ENCODE measurements at places on chromosomes 3 and 15.

DNA sequence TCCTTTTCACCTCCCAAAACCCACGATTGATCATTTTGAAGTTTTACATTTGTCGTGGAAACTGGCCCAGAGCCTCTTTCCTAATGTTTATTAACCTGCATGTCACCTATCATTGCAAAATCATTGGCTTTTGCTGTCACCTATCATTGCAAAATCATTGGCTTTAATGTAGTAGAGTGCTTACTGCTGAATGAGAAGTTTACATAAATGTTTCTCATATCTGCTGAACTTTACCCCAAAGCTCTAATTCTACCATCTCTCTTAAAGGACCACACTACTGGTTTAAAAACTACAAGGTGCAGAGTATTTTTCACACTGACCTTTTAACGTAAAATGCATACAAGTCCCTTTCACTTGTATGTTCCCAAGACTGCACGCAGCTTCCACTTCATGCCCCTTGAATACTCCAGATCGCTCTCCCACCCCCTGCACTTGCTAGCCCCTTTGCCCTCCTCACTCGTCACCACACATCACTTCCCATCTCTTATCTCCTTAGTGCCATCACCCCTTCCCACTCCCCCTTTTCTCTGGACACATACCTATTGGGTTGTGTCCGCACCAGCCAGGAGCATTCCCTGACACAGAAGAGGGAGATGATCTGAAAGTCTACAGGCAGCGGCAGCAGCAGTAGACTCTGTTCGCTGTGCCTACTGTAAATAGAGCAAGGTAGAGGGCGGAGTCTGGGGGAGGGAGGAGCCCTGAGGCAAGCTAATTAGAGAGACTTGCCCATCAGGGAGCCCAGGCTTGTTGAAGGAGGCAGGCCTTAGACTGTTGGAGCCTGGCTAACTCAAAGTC, 30.2 kb upstream of the ATOSA start:
- DNase-seq: peak; percentile 30

GRCh38 chr15:58705105-58705504, 44.4 kb downstream of the ADAM10 start:
- no peak for DNase-seq

DNA sequence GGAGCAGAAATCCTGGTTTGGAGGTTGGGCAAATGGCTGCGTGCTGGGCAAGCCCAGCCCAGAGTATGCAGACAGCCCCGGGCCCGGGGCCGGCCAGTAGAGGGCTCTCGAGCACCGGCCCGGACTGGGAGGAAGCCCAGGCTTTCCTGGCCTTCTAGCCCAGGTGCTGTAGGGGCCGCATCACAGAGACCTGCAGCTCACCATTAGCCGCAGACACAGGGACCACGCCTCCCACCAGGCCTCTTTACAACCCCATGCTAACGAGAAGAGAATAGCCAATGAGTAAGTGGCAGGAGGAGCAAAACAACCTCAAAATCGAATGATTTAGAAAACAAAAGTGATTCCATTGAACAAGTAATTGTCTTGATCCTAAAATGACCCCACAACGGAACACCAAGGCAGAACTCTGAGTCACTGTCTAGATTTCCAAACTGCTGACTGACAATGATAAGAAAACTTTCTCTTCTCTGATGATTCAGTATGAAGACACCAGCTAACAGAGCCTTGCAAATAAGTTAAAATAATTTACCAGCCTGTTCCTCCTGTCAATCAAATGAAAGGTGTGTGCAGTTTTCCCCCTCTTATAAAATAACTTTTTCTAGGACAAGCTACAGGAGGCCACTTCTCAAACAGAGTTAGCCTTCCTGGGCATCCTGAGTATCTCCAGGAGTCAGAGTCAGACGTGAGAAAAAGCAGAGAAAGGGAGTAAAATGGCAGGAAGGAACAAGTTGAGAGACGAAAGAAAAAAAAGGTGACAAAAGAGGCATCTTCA, 102.2 kb downstream of the DGKG start:
- DNase-seq: peak; percentile 88

DNA sequence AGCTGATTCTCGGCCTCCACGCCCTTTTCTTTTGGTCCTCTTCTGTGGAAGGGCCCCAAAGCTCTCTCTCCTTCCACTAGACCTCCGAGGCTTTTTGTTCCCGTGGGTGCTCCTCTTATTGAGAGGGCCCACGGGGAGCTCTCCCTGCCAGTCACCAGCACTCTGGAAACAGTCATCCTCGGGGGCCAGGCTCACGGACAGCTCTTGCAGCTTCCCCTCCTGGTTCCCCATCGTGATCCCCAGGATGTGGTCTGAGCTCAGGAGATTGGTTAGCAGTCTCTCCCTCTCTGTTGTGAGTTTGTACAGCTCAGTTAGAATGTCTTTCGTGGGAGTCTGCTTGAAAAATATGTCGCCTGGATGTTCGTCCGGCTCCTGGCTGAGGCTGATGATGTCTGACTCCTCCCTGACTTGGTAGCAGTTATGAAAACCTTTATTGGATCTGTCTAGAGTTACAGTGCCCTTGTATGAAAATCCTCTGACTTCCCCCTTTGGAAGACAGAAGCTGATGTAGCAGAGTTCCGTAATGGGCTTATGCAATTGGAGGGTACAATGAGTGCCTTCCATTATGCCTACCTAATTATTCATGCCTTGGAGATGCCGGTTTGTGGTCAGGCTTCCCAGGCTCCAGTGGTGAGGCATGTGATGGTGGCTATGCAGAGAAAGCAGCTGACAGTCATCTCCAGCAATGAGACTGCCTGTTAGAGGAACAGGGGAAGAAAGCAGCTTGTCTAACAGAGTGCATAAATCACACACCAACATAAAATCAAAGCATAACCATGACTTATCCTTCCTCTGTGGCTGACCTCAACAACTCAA, 40.0 kb downstream of the FMN1 start:
- no peak for DNase-seq

- DNase-seq: no peak
Measured at GRCh38 chr15:95620934-95621579, 709.4 kb upstream of the NR2F2 start.

DNA sequence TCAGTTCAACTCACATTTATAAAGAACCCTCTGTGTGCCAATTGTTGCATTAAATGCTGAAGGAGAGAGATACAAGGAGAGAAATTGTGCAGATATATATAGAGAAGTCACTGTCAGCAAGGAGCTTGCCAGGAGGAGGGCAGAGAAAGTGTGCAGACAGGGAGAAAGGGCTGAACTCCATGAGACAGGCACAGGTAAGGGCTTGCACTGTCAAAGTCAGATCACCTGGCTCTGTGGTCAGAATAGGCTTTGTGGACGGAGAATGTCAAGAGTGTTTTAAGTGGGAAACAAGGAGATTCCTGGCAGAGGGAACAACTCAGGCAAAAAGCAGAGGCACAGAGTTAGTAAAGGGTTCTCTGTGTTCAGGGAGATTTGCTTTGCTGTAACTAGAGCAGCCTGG, 303.0 kb upstream of the TPRG1 start:
- no peak for DNase-seq

DNA sequence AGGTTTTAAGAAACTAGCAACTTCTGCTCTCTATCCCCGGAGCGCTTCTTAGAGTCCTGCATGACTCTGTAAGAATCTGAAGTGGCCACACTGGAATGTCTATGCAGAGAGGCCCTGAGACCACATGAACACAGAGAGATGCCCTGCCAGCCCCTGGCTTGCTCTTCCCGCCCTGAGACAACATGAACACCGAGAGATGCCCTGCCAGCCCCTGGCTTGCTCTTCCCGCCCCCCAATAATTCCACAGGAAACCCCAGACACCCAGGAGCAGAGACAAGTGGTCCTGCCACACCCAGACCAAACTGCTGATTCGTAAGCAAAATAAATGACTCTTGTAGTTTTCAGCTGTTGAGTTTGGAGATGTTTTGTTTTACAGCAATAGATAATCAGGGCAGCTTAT, 166.1 kb downstream of the OSBPL10 start:
- no peak for DNase-seq

GRCh38 chr3:134598763-134599545, 51.9 kb downstream of the KY start:
- no peak for DNase-seq

DNA sequence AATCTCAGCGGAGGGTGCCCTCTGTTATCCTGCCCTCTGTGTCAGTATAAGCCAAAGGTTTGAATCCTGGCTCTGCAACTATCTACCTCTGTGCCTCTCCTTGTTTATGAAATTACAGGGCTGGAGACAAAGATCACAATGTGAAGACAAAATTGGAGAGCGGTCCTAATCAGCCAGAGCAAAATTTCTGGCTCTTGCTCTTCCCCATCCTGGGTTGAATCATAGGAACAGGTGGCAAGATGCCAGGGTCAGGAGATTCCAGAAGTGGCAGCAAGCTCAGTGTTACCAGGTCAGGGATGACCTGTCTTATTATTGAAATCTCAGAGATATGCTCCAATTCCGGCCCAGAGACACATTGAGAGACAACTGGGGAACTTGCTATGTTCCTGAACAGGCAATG, 2.3 kb upstream of the CCR2 start:
- no peak for DNase-seq

DNA sequence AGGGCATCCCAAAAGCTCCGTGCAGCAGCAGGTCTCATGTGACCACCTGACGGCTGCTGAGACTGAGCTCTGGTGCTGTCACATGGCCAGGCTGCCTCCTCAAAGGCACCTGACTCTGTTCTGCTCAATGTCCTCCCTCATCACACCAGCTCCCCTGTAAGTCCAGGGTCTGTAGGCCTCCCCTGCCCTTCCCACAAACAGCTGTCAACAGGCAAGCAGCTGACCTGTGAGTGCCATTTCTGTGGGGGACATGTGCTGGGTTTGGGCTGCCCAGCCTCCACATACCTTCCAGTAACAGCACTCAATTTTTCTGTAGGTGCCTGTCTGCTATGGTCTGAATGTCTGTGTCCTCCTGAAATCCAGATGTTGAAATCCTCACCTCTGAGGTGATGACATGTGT, 11.2 kb downstream of the NUP210 start:
- DNase-seq: no peak

GRCh38 chr15:86229936-86230335, 150.3 kb downstream of the AGBL1 start:
- DNase-seq: no peak

GRCh38 chr3:169790687-169791429, 17.7 kb downstream of the MYNN start:
- DNase-seq: no peak

DNA sequence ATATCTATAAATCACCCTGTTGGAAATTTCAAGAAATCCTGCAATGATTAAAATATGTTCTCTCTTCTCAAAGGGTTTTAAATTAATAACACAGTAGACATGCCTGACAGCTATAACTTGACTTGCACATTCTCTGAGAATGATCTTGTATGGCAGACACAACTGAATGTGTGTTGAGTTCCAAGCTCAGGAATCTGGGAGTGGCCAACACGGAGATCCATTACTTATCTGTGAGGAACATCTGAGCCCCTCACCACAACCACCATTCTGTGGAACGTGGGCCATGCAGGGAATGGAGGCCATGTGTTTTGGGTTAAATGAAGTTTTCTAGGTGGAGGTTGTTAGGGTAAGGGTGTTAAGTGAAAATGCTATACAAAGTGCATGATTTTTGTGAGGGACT, 105.3 kb upstream of the CHMP2B start:
- no peak for DNase-seq

GRCh38 chr15:88710027-88710715, 71.4 kb downstream of the ISG20 start:
- no peak for DNase-seq

DNA sequence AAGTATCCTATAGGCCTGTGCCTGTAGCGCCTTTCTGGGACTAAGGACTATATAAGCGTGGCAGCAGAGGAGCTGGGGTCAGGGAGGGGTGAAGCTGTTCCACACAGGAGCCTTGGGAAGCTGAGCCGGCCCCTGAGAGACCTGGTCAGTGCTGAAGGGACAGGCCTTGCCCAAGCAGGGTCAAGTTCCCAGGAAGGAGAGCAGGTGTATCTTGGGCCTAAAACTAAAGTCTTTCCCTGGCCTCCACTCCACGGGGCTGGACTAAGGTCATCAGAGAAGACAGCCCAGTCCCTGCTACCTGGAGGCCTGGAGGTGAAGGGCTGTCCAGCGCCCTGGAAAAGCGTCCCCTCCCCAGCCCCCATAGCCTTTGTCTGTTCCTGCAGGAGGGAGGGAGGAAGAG, 23.9 kb upstream of the NR2C2 start:
- no peak for DNase-seq

- DNase-seq: no peak
Measured at GRCh38 chr3:2268779-2269178, 170.1 kb downstream of the CNTN4 start.

DNA sequence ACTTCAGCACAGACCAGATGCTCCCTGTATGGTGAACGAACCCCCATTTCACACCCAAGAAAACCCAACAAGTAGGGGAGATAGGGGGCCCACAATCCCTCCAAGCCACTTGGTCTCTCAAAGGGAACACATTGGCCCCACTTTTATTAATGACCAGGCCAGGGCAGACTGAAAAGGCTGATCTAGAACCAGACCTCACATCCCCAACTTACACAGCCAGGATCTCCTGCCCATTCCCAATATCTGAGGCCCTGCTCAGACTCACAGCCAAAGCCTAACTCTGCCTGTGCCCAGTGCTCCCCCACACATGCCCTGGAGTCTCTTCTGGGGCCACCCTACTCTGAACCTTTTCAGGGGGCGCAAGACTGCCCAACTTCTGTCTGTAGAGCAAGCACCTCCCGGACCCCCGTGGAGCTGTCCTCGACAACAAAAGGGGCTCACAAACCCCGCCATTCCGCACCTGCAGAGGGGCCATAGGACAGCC, 1.8 kb downstream of the PLXNB1 start:
- DNase-seq: no peak

GRCh38 chr3:100836661-100837060, 127.4 kb downstream of the TFG start:
- no peak for DNase-seq

DNA sequence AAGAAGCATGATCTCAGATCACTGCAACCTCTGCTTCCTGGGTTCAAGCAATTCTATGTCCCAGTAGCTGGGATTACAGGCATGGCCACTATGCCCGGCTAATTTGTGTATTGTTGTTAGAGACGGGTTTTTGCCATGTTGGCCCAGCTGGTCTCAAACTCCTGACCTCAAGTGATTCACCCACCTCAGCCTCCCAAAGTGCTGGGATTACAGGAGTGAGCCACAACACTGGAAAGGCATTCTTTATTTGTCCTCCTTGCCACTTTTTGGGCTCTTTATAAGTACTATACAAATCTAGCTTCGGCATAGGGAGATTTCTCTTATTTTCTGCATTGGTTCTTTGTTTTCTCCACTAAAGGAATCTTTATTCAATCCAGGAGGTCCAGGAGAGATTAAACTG, 18.6 kb downstream of the CMTM8 start:
- no peak for DNase-seq

- DNase-seq: no peak
Measured at GRCh38 chr3:84727616-84728015, 231.2 kb upstream of the CADM2 start.

GRCh38 chr15:72725446-72725845, 39.4 kb downstream of the BBS4 start:
- DNase-seq: no peak

DNA sequence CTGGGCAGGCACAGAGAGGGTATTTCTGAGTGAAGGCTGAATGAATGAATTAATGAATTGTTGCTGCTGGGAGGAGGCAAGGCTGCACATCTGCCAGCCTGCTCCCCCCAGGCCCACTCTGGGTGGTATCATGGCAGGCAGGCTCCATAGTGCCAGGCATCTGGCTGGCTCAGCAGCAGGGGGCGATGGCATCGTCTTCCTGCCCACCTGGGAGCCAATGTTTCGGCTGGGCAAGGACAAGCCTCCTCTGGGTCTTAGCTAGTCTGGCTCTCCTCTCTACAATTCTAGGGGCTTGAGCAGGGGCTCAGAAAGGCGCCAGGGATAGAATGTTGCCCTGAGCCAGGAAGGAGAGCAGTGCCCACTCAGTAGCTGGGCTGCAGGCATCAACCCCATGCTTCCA, 1.7 kb upstream of the TLR9 start:
- DNase-seq: no peak

GRCh38 chr15:73367624-73368300, 996 bp downstream of the HCN4 start:
- DNase-seq: no peak

Data from BE2C (cell line).